ENCODE measurements at places on chromosomes 6 and 20. TPM values are rescaled to one million over a fixed set of nuclear protein-coding genes. Genes with fewer than 3 reads are reported as not detected.

- DNase-seq, result peak; percentile 93
These were observed 17.5 kb downstream of the PTK7 start for GRCh38 chr6:43093436-43094289.

DNA sequence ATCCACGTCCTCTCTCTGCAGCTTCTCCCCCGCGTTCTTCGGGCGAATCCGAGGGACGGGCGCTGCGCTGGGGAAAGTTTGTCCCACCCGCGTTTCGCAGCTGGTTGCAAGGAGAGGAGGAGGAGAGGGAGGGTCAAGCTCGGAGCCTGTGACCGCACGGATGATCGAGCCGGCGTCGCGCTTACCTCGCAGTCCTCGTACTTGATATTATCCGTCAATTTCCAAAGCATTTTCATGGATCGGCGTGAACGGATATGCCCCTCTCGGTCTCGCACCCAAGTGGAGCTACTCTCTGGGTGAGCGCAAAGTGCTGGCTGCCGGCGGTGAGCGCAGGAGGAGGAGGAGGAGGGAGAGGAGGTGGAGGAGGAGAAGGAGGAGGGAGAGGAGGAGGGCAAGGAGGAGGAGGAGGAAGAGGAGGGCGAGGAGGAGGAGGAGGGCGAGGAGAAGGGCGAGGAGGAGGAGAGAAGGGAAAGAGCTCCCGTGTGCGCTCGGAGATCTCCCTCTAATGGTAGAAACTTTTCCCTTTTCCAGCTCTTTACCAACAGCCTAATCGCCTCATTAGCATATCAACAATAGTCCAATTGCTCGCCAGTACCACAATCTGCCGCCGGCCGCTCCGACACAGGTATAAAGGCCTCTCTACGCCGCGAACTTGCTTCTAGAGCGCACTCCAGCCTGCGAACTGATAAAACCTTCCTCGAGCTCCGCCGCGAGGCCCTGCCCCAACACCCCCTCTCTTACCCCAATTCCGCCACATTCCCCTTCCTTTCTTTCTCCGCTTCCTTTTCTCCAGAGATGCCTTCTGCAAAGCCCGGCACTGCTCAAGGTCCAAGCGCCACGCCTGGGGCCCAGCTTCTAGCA is at the start of gene TFAP2A:
Gene TFAP2A (minus strand): TSS at position 319 of the 861 bp plus-strand sequence. CDS start 83 bp downstream, at position 236.
- DNase-seq, result no peak

DNA sequence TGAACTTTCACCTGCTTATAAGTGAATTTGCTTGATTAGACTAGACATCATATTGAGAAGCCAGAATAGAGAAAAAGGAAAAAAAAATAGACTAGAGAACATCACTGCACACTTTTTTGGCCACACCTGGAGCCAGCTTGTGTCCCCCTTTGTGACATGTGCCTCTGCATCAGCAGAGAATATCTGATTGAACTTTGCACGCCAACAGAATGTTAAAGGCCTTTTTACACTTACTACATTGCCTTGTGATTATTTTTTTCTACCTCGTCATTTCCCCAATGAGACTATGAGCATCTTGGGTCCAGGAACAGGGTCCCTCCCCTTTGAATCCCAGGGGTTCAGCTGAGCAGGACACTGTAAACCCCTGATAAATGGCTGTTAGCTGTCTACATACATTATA is 17.2 kb upstream of the ZNF133 start:
- DNase-seq, result no peak

DNA sequence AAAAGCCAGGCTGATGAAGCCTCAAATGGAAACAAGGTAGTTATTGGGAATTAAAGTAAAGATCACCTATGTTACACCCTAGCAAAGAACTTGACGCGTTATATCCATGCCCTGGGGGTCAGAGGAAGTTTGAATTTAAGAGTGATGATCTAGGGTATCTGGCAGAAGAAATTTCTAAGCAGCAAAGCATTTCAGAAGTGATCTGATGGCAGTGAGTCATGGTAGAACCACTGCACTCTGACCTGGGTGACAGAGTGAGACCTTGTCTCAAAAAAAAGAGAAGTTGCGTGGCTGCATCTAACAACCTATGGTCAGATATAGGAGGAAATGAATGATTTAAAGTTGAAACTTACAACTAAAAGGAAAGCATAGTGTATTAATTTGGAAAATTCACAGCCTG is 45.2 kb downstream of the SCP2D1 start:
- DNase-seq, result no peak

DNA sequence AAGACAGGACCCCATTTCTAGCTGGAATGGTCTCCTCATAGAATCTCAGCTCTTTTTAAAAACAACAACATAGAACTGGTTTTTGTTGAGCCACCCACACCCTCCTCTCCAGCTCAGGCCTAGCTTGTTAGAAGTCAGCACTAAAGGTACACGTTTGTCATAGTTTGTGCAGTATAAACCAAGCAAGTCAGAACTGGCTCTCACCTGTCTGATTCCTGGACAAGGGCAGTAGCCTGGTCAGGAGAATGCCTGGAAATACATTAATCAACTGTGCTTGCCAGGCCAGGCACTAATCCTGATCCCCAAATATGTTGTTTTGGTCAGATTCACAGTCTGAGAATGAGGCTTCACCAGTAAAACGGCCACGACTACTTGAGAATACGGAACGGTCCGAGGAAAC is 296.7 kb downstream of the ZFAND3 start:
- DNase-seq, result no peak

GRCh38 chr20:31698803-31699718 is 23.6 kb downstream of the BCL2L1 start:
- DNase-seq, result peak; percentile 76

The GHRH gene
- total RNA-seq, result not detected

DNA sequence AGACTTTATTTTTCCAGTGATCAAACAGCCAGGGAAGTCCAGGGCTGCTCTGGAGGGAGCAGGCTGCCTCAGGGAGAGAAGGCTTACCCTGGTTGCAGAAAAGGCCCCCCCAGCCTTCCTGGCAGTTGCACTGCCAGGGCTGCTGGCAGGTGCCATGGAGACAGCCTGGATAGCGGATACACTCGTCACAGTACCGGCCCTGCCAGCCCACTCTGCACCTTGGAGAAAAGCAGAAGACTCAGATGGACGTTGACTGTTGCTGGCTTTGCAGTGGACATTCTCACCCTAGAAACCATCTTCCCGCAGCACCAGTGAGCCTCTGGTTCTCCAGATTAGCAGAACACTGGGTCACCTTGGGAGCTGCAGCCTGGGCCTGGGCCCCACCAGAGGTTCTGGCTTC is 5.4 kb downstream of the DLL1 start:
- DNase-seq, result no peak

GRCh38 chr20:45325371-45325770 is 17.3 kb upstream of the MATN4 start:
- no peak for DNase-seq

The MTCH1 gene
- 115 TPM for total RNA-seq

DNA sequence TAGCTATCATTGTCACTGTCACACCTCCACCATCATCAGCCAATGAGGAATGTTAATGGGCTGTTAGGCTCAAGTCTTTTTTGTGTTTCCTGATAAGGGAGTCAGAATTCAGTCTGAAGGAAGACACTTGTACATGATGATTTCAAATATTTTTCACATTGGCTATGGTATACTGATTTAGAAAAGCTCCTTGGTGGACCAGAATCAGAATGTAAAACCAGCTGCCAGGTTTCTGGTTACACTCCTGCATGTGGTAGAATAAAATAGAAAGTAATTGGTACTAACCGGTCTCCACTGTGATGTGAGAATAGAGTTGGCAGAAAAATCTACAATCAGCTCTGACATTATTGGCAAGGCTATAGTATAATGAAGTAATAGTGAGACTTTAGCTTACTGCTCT is 10.7 kb downstream of the COL9A1 start:
- DNase-seq, result no peak

The COL12A1 gene
- total RNA-seq, result not detected

GRCh38 chr6:67300430-67301040 is 1334.5 kb upstream of the ADGRB3 start:
- DNase-seq, result no peak

The TCF21 gene
- not detected for total RNA-seq

GRCh38 chr6:166596776-166597507 is 10.5 kb upstream of the RAMACL start:
- DNase-seq, result no peak

DNA sequence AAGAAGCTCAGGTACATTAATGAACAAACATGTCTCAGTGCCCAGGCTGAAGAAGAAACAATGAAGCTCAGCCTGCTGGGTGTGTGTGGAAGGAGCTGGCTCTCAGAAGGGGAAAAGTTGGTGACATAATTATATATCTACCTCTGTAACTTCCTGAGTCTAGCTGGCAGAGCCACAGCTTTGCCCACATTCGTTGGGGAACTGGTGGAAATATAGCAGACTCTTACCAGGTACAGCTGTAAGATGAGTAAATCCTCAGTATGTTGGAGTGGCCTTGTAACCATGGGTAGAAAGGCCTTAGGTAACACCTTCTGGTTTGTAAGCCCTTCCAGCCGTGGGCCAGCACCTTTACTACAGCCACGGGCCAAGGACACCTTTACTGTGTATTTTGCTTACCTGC is 29.9 kb upstream of the PNRC1 start:
- no peak for DNase-seq

The CST4 gene
- not detected for total RNA-seq

DNA sequence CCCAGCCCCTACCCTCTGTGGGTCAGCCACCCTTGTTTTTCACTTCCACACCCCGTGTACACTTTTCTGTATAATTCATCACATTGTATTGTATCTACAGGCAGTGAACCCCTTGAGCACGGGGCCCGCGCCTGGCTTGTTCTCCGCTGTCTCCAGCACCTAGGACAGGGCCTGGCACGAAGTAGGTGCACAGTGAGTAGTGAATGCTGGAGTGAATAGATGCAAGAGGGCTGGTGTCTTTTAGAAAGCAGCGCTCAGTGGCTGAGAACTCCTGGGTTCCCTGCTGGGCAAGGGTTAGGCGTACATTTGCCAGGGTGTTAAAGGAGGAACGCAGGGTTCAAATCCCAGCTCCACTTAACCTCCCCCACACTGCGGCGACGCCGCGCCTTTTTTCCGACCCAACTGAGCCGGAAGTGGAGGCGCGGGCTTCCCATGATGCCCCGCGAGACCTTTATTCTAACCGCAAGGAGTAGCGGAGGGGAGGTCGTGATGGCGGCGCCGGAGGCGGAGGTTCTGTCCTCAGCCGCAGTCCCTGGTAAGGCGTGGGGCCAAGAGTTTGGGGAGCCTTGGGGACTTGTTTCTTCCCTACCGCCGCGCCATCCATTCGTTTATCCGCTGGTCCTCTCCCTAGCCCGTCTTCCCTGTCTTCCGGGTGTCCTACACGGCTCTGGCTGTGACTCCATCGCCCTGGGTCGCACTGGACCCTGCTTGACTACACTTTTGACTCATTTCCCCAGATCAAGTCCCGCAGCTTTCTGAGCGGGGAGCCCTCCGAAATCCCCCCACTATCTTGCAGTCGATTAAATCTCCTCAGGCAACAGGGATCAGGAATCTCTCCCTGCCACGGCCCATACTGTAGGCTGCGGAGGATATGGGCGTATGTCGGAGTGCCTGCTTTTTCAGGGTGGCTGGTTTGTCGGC is at the start of gene MAD2L1BP:
Gene MAD2L1BP (plus strand): TSS at position 454 of the 921 bp plus-strand sequence. CDS start 36 bp downstream, at position 490.
- DNase-seq, result peak; percentile 81

DNA sequence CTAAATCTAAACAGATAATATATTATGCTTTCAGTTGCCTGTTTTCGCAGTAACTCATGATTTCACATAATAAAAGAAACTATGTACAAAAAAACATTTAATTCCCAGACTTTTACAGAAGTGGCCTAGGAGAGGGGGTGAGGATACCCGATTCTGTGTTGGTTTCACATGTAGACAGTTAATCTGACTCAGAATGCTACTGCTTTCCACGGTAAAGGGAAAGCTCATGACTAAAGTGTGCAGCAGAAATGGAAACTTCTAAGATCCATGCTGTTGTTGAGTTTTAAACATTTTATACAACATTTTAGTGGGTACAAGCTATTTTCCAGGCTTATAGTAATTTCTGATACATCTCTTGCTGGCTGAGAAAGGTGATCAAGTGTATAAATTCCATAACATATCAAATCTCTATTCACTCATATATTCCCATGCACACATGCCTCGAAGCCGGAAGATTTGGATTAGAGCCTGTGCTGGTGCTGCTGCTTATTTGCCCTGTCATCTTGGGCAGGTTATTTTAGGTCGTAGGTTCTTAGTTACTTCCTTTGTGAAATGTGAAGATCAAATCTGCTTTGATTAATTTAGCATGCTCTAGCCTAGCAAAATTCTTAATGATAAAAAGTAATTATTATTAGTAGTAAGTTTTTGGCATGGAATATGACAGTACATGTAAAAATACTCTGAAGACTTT is 896.7 kb upstream of the MAP3K7 start:
- DNase-seq, result no peak

GRCh38 chr6:158630938-158631616 is 13.5 kb downstream of the DYNLT1 start:
- DNase-seq, result no peak

GRCh38 chr6:72464791-72465691 is 156.8 kb upstream of the KCNQ5 start:
- no peak for DNase-seq

GRCh38 chr6:110041126-110041525 is 63.0 kb downstream of the GPR6 start:
- no peak for DNase-seq

The ZC3H12D gene
- total RNA-seq, result 2.7 TPM

- no peak for DNase-seq
These were observed 1.2 kb downstream of the MAS1L start for GRCh38 chr6:29486577-29486976.

GRCh38 chr20:42790111-42790510 is 399.6 kb downstream of the PTPRT start:
- no peak for DNase-seq

- DNase-seq, result no peak
These were observed 236.7 kb downstream of the CDC5L start for GRCh38 chr6:44624226-44624625.

The KCNG1 gene
- total RNA-seq, result not detected

DNA sequence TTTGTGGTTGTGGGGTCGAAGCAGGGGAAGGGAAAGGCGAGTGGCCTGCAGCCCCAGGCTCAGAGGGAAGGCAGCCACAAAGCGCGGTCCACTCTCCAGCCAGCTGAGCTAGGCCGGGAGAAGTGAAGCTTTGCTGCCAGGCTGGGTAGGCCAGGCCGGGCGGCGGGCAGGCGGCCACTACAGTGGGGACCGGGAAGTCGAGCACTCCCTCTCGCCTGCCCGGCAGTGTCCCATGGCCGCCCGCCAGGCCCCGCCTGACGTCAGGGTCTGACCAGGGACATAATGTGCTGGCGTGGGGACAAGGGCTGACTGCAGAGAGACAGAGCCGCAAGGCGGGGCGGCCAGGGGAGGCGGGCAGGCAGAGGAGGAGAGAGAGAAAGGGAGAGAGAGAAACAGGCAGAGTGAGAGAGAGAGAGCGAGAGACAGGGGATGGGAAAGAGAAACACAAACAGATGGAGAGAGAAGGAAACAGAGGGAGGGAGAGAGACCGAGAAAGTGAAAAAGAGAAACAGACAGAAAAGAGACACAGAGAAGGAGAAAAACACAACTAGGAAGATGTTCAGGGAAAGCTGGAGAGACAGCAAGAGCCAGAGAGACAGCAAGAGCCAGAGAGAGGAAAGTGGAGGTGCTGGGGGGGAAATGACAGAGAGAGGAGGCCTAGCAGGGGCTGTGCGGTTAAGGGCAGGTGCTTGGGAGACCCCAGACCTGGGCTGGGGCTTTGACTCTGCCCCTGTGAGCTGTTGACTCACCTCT is 94.5 kb upstream of the PTPN1 start:
- DNase-seq, result peak; percentile 86

All from HepG2 (cell line).